ENCODE measurements at places on chromosomes 2 and 18. TPM values are rescaled to one million over a fixed set of nuclear protein-coding genes. Genes with fewer than 3 reads are reported as not detected.
A peak's percentile ranks its signal among the peaks of the same experiment; 100 is the strongest.

Gene PHOSPHO2
- total RNA-seq: 8.5 TPM

Gene ZC3H8
- total RNA-seq: 7.1 TPM

Gene KCNS3
- total RNA-seq: 20.5 TPM

Gene IKZF2
- total RNA-seq: 5.8 TPM

Gene GPR75
- total RNA-seq: 4.1 TPM

Gene LIPG
- total RNA-seq: 11.8 TPM

Gene PLCD4
- 0.61 TPM for total RNA-seq

DNA sequence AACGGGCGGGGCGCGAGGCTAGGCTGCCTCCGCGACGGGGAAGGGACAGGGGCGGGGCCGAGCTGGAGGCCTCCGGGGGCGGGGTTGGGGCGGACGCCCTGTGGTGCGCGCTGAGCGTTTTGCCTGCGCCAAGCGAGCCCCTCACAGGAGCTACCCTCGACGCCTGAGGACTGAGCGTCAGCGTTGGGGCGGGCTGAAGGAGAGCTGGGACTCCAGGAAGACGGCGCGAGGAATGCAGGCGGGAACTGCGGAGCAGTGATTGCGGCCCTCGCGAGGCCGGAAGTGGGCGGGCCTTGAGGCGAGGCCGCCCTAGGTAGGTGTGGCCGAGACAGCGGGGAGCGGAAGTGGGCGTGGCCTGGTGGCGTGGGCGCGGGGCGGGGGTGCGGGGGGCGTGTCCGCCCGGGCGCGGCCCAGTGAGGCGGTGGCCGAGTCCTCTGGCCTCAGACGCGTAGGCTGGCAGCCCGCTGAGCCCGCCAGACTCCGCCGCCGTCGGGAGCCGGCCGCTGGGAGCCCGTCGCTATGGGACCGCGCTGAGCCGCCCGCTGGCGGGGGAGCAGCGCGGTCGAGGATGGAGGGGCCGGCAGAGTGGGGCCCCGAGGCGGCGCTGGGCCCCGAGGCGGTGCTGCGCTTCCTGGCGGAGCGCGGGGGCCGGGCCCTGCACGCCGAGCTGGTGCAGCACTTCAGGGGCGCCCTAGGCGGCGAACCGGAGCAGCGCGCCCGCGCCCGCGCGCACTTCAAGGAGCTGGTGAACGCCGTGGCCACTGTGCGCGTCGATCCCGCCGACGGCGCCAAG, at the start of the genes SEPTIN10 and SOWAHC:
Gene SEPTIN10 (minus strand): TSS at position 45 of the 793 bp plus-strand sequence. CDS start 139 bp downstream, outside the sequence.
Gene SOWAHC (plus strand): TSS at position 443 of the 793 bp plus-strand sequence. CDS start 126 bp downstream, at position 569.
- peak; percentile 96 for DNase-seq
- no peaks in the 10 kb centered on the region for H3K36me3 ChIP-seq
- peak within 1 kb of the TSS; percentile 72 for H3K27ac ChIP-seq
- H3K4me1 ChIP-seq: no peaks in the 10 kb centered on the region

DNA sequence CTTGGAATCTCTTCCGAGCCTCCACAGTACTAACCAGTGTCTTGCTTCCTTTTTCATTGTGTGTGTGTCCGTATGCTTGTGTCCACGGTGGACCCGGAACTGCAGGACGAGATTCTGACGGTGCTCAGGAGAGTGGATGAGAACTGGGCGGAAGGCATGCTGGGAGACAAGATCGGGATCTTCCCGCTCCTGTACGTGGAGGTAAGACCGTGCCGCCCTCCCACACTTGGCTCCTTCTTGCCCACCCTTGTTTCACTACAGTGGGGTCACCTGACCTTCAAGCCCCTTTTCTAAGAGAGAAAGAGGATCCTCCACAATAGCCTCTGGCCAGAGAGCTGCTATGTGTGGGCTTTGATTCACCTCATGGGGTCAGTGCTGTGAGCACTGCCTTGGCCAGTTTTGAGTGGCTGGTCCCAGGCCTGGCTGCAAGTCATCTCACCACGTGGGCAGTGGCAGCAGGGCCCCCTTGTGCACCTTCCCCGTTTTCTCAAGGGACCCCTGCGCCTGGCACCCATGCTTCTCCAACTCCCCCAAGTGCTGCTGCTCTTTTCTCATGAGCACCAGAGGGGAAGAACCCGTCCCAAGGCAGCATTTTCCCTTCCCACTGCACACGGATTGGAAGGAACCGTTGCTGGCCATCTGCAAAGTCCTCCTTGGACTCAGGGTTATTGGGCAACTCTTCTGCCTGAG, 242.1 kb downstream of the SEPTIN10 start:
- H3K27ac ChIP-seq: no peak overlapping the region
- H3K4me3 ChIP-seq: no peak overlapping the region

DNA sequence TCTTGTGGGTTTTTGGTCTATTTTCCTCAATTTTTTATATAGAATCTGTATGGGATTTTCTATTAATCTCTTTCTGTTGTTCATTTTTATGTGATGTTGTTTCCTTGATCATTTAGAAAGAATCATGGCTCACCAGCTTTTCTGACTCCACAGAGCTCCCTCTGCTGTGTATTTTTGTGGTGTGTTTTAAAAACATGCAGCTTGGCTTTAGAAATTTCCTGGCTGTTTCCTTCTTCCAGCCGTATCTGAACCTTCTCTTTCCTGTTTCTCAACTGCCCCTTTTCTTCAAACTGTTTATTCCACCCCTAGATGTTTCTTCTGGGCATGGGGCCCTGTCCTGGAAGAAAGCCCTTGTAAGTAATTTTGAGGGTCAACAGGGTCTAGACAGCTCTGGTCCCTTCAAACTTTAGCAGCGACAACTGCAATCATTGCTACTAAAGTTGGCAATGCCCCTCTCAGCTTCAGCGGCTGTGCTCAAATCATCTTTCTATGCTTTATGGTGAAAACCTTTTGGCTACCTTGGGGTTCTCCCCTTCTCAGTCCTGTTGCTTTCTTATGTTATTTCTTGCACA, 17.6 kb upstream of the COPS8 start:
- H3K4me1 ChIP-seq: no peaks in the 10 kb centered on the region
- no peak for DNase-seq
- H3K27me3 ChIP-seq: no peaks in the 10 kb centered on the region
- H3K36me3 ChIP-seq: no peaks in the 10 kb centered on the region

- no peak for DNase-seq
- H3K4me1 ChIP-seq: no peaks in the 10 kb centered on the region
- no peak overlapping the region for H3K4me3 ChIP-seq
- H3K27ac ChIP-seq: no peak overlapping the region
- no peaks in the 10 kb centered on the region for H3K36me3 ChIP-seq
Observed at GRCh38 chr2:35503738-35504199, 851.8 kb upstream of the CRIM1 start.

GRCh38 chr2:96801786-96802595, 14.1 kb upstream of the CNNM3 start:
- H3K27me3 ChIP-seq: no peaks in the 10 kb centered on the region
- no peak for DNase-seq
- H3K4me1 ChIP-seq: no peaks in the 10 kb centered on the region
- no peak overlapping the region for H3K4me3 ChIP-seq

- no peaks in the 10 kb centered on the region for H3K36me3 ChIP-seq
- no peaks in the 10 kb centered on the region for H3K27me3 ChIP-seq
- no peak for DNase-seq
- H3K4me1 ChIP-seq: no peaks in the 10 kb centered on the region
- H3K27ac ChIP-seq: no peak overlapping the region
- H3K4me3 ChIP-seq: no peak overlapping the region
Observed at GRCh38 chr2:38178119-38178518, 102.2 kb upstream of the CYP1B1 start.

- no peak for DNase-seq
- 0 out of 2 replicates have a peak overlapping the region, but pooled peaks have one; percentile 39 for H3K27ac ChIP-seq
- peaks cover 11% of the 10 kb centered on the region for H3K4me1 ChIP-seq
- no peaks in the 10 kb centered on the region for H3K27me3 ChIP-seq
Observed at GRCh38 chr2:234974501-234975385, 22.9 kb downstream of the SH3BP4 start.

DNA sequence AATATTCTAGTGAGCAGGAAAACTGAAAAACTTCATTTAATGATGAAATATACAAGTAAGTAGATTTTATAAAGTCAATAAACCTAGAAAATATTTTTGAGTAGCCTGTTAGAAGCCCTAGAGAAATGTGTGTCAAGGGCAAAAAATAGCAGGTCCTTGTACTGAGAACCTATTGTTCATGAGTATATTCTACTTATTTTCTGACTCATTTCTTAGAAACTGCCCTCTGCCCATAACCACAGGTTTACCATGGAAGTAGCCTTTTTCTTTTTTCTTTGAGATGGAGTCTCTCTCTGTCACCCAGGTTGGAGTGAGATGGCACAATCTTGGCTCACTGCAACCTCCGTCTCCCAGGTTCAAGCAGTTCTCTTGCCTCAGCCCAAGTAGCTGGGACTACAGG, 19.4 kb upstream of the SELENOI start:
- no peaks in the 10 kb centered on the region for H3K27me3 ChIP-seq
- H3K4me1 ChIP-seq: no peaks in the 10 kb centered on the region

DNA sequence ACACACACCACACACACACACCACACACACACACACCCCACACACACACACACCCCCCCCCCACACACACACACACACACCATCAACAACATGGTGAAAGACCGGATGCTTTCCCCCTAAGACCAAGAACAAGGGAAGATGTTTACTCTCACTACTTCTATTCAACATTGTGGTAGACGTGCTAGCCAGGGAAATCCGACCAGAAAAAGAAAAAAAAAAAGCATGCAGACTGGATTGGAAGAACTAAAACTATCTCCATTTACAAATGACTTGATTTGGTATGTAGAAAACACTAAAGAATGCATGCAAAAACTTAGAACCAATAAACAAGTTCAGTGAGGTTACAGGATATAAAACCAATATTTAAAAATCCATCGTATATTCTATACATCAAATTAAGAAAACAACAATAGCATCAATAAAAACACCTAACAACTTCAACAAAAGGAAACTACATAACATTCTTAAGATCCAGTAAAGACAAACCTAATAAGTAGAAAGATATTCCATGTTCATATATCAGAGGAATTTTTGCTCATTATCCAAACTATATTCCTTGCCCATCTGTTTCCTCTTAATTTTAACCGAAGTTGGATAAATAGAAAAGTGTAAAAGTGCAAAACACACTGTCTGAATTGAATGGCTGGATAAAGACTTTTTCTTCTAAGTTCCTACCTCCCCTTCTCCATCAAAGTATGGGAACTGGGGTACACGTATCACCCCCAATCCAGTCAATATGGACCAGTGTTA, 51.5 kb upstream of the RNU4ATAC start:
- no peaks in the 10 kb centered on the region for H3K36me3 ChIP-seq
- no peaks in the 10 kb centered on the region for H3K27me3 ChIP-seq
- no peak for DNase-seq

- H3K27ac ChIP-seq: no peak overlapping the region
- H3K27me3 ChIP-seq: no peaks in the 10 kb centered on the region
- no peaks in the 10 kb centered on the region for H3K36me3 ChIP-seq
- H3K4me1 ChIP-seq: no peaks in the 10 kb centered on the region
Observed at GRCh38 chr2:86563650-86564061, 413 bp upstream of the CHMP3 start.

DNA sequence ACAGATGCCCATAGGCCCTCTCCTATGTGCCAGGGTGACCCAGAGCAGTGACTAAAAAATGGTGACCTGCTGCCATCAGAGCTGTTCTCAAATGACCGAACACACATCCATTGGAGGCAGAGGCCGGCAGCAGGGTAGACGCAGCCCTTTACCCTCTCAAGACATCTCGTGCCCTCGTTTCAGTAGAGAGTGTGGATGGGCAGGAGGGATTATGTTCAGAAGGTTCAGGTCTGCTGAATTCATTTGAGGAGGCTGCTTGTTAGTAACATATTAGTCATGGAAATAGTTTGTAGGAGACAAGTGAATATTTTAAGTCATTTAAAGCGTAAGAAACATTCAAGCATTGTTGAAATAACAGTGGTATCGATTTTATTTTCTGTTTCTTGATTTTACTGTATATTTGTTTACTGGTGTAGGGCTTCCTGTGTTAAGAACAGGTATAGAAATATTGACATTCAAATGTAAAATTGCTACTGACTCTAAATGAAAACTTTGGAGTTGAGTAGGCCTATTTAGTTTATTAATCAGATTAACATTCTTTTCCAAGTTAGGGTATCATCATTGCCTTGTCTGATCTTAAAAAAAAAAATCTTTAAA, 82.6 kb downstream of the ZNF532 start:
- H3K36me3 ChIP-seq: peaks cover 54% of the 10 kb centered on the region
- no peaks in the 10 kb centered on the region for H3K27me3 ChIP-seq
- H3K4me1 ChIP-seq: no peaks in the 10 kb centered on the region
- H3K4me3 ChIP-seq: no peak overlapping the region

DNA sequence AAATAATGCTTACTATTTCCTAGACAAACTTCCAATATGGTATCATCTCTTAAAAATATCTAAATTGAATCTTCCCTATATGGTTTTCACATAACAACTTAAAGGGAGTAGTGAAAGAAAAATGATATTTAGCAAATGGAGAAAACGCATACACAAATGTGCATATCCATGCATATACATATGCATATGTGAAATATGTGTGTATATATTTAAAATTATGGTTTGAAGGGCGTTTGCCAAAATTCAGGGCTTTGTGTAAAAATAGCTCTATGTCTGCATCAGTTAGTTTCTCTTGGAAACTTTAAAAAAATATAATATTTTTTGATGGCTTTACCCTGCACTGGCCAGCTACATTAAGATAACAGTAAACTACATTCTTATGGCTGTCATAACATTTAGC, 986.7 kb downstream of the BCL11A start:
- DNase-seq: no peak
- no peaks in the 10 kb centered on the region for H3K27me3 ChIP-seq
- no peaks in the 10 kb centered on the region for H3K36me3 ChIP-seq
- no peaks in the 10 kb centered on the region for H3K4me1 ChIP-seq

DNA sequence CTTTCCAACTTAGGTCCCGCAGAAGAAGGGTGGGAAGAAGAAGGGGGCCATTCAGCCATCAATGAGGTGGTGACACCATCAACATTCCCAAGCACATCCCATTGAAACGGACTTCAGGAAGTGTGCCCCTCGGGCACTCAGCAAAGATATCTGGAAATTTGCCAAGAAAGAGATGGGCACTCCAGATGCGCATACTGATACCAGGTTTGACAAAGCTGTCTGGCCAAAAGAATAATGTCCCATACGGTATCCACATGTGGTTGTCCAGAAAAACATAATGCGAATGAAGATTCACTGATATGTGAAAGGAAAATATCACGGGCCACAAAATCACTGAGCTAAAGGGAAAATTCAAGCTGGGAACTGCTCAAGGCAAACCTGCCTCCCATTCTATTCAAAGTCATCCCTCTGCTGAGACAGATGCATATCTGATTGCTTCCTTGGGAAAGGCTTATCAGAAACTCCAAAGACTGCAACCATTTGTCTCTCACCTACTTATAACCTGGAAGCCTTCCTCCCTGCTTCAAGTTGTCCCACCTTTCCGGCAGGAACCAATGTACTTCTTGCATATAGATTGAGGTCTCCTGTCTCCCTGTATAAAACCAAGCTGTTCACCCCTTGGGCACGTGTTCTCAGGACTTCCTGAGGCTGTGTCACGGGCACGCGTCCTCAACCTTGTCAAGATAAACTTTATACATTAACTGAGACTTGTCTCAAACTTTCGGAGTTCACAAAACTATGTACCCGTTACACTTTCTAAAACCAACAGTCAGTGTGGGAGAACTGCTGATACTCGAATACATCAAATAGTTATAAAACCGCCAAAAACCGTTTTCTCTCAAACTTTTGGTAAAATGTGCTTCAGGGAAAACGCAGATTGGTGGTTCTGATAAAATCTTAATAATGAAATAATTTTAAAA, 1.3 kb upstream of the PDK1 start:
- H3K4me1 ChIP-seq: peaks cover 19% of the 10 kb centered on the region
- DNase-seq: no peak
- H3K27me3 ChIP-seq: no peaks in the 10 kb centered on the region
- peak overlapping the region; percentile 71 for H3K4me3 ChIP-seq

- H3K27me3 ChIP-seq: no peaks in the 10 kb centered on the region
- H3K36me3 ChIP-seq: no peaks in the 10 kb centered on the region
- no peak overlapping the region for H3K4me3 ChIP-seq
- no peak overlapping the region for H3K27ac ChIP-seq
- H3K4me1 ChIP-seq: no peaks in the 10 kb centered on the region
Observed at GRCh38 chr2:234887195-234887594, 64.6 kb upstream of the SH3BP4 start.
